Dorsolateral prefrontal cortex (tissue), 122 donors: ENCODE measurements at places on chromosomes 2 and 18.
A peak's percentile ranks its signal among the peaks of the same experiment; 100 is the strongest.

DNA sequence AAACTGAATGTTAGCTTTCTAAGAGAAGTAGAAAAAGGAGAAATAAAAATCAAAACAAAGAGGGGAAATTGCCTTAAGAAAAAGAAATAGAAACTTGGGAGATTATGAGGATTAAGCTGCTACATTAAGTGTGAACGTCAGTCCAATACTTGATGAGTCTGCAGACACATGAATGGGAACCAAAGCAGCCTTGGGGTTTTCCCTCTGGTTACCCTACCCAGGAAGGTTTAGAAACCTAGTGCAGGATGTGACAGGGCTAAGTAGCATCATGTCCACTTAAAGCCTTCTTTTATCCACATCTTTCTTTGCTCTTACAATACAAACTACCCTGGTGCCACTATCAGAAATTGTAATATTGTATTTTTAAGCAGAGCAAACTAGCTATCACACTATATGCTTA lies 22.3 kb downstream of the SLC35F5 start:
- DNase-seq = no peak

GRCh38 chr18:79819968-79820351 lies 22.2 kb downstream of the KCNG2 start:
- DNase-seq = no peak

GRCh38 chr2:61233581-61233980 lies 71.6 kb downstream of the C2orf74 start:
- DNase-seq = no peak

DNA sequence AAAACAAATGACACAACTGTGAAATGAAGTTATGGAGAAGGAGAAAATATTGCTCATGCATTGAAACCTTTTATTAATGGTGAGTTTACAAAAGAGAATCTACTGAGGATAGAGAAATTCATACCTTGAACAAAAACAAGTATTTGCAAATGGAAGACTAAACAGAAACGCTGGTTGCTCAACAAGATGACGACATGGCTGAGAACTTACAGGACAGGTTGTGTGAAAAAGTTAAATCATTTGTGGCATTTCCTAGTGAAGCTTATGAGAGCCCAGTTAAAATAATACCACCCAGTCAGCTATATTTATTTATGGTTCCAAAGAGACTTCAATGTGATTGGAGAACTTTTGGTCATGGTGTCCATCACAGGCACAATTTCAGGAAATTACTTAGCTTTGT lies 148.6 kb upstream of the PKDCC start:
- DNase-seq = no peak

DNA sequence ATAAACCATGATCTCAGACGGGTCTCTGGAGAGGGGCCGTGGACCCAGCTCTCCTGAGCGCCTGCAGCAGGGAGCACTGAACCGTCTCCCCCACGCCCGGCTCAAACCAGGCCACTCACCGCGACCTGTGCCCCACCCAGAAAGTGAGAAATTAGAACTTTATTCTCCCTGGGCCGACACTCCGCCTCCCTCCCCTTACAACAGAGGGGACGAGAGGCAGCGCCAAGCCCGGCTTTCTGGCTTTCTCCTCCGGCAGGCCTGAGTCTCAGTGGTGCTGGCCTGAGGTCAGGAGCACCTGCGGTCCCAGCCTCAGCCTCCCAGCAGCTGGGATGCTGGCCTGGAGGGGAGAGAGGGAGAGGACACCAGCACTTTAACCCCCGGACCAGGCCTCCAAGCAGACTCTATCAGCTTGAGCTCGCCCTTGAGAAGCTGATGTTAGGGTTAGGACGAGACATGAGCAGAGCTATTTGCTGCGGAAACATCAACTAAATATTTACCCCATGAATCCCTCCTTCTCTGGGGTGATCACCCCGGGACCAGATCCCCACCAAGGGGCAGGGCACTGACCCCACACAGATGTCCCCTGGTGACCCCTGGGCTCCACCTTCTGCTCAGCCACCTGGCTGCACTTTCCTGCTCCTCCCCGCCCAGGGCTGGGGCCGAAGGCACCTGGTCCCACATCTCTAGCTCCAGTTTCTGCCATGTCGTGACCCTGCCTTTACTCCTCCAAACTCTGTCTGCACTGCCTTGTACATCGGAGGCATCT lies 856.3 kb upstream of the SALL3 start:
- no peak for DNase-seq

GRCh38 chr2:174794851-174795374 lies 30.6 kb upstream of the CHRNA1 start:
- no peak for DNase-seq

DNA sequence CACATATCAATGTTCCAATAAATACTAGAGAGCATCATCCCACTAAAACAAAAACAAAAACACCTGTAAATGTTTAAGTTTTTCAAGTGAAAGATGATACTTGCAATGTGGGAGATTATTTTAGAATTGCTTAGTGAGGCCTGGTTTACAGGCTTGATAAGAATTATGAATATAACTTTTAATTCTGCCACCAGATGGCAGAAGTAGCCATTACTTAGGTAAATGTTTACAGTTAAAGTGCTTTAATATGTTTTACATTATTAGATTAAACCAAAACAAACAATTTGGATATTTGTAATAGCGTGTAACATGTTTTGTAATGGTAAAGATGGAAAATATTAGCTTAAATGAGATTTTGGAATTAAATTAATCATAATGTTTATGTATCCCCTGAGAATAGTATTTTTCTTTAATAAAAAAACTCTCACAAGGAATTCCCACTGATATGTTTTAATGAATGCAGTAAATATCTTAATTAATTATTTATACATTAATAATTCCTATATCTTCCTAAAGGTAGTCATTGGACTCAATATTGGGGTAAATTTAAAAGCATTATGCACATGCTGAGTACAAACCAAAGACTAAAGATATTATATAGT lies 522.0 kb downstream of the SPAG16 start:
- no peak for DNase-seq

- no peak for DNase-seq
Measured at GRCh38 chr18:76889091-76889699, 66.8 kb downstream of the ZNF236 start.

DNA sequence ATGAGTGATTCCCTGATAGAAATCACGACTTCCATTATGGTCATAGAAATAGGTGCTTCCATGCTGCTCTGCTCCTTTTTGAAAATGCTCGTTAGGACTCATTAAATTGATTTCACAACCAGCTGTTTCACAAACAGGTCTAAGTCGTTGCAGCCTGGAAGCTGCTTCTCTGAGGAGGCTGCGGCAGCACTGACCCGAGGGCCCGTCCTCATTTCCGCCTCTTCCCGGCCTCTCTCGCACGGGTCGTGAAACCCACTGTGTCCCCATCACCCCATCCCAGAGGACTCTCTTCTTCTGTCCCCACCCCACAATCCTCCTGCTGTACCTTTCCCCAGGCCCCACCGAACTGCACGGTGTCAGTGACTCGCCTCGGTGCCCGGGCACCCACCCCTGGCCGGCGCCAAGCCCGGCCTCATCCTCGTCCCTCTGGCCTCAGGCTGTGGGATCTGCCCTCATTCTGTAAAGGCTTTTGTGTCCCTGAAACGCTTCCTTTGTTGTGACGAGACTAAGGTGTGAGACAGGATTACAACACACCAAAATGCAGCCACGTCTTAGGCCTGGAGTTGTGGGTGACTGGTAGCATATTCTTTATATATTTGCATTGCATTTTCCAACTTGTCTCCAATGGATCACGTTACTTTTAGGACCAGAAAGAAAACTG lies 112.7 kb upstream of the CTDP1 start:
- DNase-seq = peak; percentile 27

GRCh38 chr2:26610504-26611335 lies 30.4 kb downstream of the CIB4 start:
- DNase-seq = no peak

GRCh38 chr2:43013821-43014345 lies 212.5 kb downstream of the ZFP36L2 start:
- peak; percentile 1 for DNase-seq

DNA sequence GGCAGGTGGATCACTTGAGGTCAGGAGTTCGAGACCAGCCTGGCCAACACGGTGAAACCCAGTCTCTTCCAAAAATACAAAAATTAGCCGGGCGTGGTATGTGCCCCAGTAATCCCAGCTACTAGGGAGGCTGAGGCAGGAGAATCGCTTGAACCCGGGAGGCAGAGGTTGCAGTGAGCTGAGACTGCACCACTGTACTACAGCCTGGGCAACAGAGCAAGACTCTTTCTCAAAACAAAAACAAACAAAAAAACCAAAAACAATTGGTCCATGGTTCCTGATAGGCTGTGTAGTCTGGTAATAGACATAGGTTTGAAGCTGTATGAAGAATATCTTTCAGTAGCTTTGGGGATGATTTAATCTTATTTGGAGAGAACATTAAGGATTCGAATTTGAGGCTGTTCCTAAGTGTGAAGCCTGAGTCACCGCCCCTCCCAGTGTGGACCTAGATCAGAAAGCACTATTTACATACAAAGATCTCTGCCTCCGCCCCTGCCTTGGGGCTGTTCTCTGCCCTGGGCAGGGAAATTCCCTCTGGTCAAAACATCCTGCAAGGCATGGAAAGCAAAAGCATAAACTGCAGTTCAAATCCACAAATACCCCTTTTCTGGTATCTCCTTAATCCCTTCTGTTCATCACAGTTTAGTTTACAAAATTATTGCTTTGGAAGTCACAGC lies 52.8 kb upstream of the PMAIP1 start:
- DNase-seq = no peak

DNA sequence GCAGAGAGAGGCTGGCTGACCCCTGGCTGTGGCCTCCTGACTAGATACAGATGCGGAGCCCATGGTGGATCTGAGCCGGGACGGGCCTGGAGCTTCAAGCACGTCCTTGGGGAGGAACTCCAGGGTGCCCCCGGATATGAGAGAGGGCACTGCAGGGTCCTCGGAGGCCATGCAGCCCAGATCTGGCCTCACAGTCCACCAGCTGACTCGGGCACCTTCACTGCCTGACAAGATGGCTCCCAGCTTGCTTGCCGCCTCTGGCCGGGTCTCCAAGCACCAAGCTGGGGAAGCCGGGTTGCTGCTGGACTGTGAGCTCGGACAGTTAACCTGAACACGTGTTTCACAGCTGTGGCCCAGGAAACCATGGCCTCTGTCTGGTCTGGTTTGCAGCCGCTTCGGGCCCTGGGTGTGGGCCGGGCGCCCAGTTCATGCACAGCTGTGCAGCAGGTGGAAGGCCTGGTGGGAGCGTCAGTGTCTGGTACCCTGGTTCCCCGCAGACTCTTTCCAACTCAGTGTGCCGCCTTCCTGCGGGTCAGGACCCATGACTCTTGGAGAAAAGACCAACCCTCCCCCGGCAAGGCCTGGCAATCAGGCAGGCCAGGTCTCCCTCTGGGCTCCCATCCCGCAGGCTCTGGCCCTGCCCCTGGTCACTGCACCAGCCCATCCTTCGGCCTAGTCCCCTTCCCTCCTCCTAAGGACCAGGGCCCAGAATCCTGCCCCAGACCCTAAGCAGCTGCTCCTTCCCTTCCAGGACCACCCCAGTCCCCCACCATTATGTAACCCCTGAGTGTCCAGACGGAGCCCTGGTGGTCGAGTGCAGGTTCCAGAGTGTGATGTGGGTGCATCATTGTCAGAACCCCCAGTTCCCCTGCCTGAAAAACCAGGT lies 74.6 kb upstream of the OTOS start:
- no peak for DNase-seq

- no peak for DNase-seq
Measured at GRCh38 chr18:63098018-63098981, 221.3 kb downstream of the BCL2 start.

DNA sequence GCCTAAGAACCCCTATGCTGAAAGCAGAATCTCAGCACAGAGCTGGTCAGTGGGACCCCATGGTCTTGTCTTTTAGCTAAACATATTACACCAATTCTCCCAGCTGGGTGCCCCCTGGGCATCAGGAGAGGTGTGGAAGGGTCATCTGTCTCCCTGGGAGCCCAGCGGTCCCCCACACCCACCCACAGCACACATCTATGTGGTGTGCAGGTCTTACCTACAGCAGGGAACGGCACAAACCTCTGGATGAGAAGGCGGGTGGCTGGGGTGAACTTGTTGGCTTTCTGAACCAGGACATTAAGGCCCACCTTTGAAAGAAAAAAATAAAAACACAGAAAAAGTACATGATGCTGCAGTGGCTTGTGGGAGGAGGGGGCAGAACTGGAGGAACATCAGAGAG lies 70.7 kb downstream of the EMX1 start:
- no peak for DNase-seq

- no peak for DNase-seq
Measured at GRCh38 chr18:67513280-67513679, 3.2 kb downstream of the DSEL start.

DNA sequence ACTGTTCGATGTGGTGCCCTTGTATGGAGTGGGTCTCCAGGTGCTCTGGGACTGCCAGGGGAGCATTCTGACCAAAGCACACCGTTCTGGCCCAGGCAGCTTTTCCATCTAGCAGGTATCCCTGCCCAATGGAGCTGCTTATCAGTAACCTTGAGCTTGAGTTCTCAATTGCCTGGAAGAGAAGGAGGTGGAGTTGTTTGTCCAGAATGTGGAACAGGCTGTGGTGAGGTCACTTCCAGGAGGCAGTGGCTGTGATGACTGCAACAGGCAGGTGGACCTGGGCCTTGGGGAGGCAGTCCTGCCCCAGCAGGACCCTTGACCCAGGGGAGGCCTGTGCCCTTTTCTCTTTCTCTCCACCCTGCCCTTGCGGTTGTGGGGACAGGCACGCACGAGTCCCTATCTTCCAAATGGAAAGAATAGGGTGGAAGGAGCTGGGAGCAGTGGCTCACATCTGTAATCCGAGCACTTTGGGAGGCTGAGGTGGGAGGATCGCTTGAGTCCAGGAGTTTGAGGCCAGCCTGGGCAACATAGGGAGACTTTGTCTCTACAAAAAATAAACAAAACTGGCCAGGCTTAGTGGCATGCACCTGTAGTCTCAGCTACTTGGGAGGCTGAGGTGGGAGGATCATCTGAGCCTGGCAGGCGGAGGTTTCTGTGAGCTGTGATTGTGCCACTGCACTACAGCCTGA lies 66.2 kb upstream of the MCFD2 start:
- no peak for DNase-seq

- DNase-seq = no peak
Measured at GRCh38 chr2:71551631-71551915, 98.2 kb downstream of the DYSF start.

- DNase-seq = no peak
Measured at GRCh38 chr2:172434821-172435605, 7.6 kb downstream of the ITGA6 start.

- DNase-seq = no peak
Measured at GRCh38 chr2:177783835-177784744, 288.5 kb downstream of the PDE11A start.

DNA sequence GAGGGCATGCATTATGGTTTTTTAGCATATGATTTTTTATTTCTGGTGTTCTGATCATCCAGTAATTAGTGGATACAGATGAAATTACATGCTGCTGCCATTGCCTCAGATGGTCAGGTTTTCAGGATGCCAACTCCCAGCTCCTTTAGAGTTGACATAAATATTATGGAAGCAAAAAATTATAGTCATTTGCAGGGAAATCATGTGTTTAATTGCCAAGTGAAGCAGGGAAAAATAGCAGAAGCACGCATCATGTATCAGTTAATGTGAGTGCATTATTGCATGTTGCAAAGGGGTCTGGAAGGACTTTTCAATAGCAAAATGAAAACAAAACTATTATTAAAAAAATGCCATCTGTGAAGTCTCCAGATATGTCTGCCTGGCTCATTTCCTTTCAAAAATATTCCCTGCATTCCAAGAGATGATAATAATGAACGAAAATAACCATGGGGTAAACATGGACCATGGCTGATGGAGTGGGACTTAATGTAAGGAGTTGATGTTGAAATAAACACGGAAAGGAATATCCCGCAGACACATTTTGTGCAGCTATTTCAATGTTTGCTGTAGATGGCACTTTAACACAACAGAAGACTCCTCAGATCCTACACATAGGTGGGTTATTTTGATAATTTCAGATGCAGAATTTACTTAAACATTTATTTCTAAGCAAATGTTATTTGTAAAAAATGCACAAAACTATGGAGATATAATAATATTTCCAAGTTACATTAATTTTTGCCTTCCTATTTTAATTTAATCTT lies 87.7 kb upstream of the DYNAP start:
- no peak for DNase-seq
